Osteocyte (in vitro differentiated cells): ENCODE measurements at places on chromosomes 13 and 19. TPM values are rescaled to one million over a fixed set of nuclear protein-coding genes. Genes with fewer than 3 reads are reported as not detected.

- DNase-seq: no peak
Observed at GRCh38 chr19:19324059-19324770, 3.6 kb downstream of the MAU2 start.

- DNase-seq: no peak
Observed at GRCh38 chr19:53810187-53810546, 13.9 kb downstream of the NLRP12 start.

The NLRP4 gene
- total RNA-seq: not detected in 2 replicates

The ZNF90 gene
- 3.0 and 3.4 TPM in 2 replicates for total RNA-seq

DNA sequence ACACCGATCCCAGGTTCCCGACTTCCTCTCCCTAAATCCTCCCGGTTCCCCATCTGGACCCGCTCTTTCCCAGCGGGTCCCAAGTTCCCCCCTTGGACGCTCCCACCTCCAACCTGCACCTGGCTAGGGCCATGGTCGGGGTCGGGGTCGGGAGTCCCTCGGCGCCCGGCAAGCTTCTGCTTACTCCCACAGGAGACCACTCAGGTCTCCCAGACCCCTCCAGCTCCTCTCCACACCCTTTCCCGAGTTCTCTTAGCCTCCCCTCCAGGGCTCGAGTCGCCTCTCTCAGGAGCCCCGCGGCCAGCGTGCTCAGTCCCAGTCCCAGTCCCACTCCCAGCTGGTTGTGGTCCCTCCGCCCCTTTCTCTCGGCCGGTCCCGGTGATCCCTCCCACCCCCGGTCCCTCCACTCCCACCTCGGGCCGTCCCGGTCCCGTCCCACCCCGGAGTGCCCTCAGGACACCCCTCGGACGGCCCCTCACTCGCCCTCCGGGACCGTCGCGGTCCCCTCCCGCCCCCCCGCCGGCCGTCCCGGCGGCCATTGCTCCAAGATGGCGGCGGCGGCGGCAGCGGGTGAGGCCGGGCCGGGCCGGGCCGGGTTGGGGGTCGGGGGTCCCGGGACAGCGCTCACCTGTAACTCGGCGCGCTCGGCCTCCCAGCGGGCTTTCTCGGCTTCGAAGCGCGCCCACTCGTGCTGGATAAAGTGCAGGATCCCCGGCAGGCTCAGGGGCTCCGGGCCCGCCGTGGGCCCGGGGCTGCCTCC, at the start of gene FKRP:
Gene FKRP, plus strand, starts transcription at position 537 of the 760 bp plus-strand sequence. CDS start 9,394 bp downstream, outside the sequence.
- DNase-seq: no peak

The RDH8 gene
- total RNA-seq: not detected in 2 replicates

The RCBTB1 gene
- total RNA-seq: 26.2 and 29.3 TPM in 2 replicates

- DNase-seq: no peak
Observed at GRCh38 chr13:50677258-50677657, 166.2 kb downstream of the DLEU7 start.

GRCh38 chr19:38559428-38560401, 58.0 kb downstream of the MAP4K1 start:
- no peak for DNase-seq

GRCh38 chr13:30968846-30969245, 36.4 kb downstream of the TEX26 start:
- DNase-seq: no peak

The RAB3A gene
- 2.9 and 3.2 TPM in 2 replicates for total RNA-seq

DNA sequence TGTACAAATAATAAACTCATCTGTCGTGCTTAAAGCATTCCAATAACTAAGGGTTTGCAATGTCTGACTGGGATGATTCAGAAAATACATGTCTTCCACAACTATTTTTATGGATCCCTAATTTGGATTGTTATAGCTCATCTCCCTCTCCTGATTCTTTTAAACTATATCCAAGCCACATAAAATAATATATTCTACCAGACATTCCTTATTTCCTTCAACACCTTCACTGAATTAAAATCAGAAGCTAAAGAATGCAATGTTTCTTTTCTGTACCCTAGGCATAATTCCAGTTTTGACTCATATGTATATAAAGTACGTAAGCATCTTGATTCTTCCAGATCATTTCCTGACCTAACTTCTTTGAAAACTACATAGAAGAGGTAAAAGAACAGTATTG, 420.4 kb downstream of the EFNB2 start:
- no peak for DNase-seq

The SMIM44 gene
- total RNA-seq: not detected in 2 replicates

DNA sequence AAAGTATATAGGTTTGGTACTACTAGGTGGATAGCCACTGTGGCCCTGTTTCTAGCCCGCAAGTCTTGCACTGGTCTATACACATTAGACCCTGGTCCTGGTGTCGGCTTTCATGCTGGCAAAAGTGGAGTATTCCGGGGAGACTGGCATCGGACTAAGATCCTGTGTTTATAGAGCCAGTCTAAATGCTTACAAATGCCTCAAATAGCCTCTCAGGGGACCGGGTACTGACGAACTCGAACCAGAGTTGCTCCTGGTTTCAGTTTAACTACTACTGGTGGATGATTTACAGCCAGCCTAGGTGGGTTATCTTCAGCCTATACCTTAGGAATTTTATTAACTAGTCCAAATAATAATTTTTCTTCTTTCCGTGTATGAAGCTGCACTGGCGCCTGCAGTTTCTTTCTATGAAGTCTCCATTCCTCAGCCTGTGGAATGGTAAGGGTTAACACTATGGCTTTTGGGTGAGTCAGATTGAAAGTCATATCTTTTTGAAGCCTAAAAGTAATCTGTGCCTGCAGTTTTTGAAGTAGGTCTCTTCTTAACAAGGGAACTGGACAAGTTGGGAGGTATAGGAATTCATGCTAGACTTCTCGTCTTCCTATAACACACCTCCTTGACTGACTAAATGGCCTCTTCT, 51.3 kb downstream of the OR10H4 start:
- DNase-seq: peak; percentile 56

- no peak for DNase-seq
Observed at GRCh38 chr13:29484796-29485195, 110.7 kb downstream of the SLC7A1 start.

- no peak for DNase-seq
Observed at GRCh38 chr13:55497486-55497885, 1643.2 kb upstream of the PRR20A start.

The SCEL gene
- not detected in 2 replicates for total RNA-seq

DNA sequence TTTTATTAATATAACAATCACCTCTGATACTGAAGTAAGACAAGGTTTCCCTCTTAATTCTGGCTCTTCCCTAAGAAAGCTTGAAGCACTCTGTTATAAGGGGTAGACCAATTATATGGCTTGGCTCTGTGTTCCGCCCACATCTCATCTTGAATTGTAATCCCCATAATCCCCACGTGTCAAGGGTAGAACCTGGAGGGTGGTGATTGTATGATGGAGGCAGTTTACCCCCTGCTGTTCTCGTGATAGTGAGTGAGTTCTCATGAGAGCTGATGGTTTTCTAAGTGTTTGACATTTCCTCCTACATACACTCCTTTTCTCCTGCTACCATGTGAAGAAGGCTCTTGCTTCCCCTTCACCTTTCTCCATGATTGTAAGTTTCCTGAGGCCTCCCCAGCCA, 363.8 kb upstream of the PCDH20 start:
- DNase-seq: no peak

The TMEM145 gene
- 0.21 and 0.78 TPM in 2 replicates for total RNA-seq

GRCh38 chr13:76596216-76596615, 290.0 kb downstream of the KCTD12 start:
- no peak for DNase-seq

DNA sequence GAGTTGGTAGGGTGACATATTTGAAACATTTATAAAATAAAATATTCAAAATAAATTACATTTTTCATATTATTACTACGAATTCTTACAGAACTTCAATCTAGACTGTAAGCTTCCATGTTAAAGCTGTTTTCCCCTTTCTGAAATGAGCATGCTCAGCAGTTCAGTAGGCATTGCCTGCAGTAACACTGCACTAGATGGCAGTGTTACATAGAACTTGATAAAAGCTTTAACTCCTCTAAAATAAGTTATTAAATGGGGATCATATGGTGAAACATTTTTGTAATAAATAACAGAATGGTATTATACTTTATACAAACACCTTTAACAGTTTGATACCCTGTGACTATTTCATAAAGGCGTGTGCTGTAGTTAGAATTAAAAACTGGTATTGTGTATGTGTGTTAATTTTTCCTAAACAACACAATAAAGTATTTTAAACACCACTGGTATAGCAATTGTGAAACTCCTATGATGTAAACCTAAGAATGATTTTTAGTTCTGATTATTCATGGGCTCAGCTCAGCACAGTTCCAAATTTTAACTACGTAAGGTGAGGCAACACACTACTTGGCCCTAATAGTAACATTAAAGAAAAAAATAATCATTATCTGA, 11.6 kb upstream of the GPR18 start:
- DNase-seq: no peak

The LILRB5 gene
- not detected in 2 replicates for total RNA-seq

- peak; percentile 49 for DNase-seq
Observed at GRCh38 chr13:45933203-45933908, 81.8 kb upstream of the SIAH3 start.

GRCh38 chr19:14022469-14022868, 5.5 kb upstream of the RLN3 start:
- no peak for DNase-seq

DNA sequence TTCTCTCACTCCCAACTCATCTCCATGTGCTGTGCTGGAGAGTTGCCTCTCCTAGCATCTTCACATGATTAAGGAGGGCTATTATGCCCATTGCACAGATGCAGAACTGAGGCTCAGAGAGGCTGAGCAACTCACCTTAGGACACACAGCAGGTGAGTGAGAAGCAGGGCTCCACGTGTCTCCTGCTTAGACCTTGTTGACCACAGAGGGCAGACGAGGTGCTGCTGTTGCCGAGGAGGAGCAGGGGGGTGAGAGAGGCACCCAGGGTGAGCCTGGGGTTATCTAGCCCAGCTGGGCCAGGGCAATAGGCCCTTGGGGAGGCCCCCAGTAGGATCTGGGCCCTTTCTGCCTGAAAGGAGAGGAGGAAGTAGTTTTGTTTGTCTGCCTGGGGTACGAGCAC, 2.4 kb upstream of the HSH2D start:
- DNase-seq: no peak

DNA sequence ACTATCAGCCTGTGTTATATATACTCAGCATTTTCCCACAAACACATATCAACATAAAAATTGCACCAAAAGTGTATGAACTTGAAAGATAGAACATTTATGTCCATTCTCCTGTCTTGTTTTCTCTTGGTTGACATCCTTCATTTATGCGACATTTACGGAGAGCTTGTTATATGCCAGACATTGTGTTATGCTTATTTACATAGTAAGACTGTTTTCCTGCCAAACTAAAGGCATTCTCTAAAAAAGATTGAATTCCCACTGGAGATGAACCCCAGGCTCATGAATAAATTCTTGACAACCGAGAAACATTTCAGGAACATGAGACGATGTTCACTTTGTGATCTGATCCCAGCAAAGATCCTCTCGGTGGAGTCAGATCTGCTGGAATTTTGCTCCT, 131.0 kb downstream of the RAP2A start:
- no peak for DNase-seq

- no peak for DNase-seq
Observed at GRCh38 chr13:93957371-93957770, 522.1 kb downstream of the DCT start.

- no peak for DNase-seq
Observed at GRCh38 chr19:40598918-40599307, 2.3 kb upstream of the LTBP4 start.

The MARCHF2 gene
- total RNA-seq: 45.0 and 50.6 TPM in 2 replicates

GRCh38 chr13:108121406-108121805, 93.9 kb downstream of the LIG4 start:
- no peak for DNase-seq

DNA sequence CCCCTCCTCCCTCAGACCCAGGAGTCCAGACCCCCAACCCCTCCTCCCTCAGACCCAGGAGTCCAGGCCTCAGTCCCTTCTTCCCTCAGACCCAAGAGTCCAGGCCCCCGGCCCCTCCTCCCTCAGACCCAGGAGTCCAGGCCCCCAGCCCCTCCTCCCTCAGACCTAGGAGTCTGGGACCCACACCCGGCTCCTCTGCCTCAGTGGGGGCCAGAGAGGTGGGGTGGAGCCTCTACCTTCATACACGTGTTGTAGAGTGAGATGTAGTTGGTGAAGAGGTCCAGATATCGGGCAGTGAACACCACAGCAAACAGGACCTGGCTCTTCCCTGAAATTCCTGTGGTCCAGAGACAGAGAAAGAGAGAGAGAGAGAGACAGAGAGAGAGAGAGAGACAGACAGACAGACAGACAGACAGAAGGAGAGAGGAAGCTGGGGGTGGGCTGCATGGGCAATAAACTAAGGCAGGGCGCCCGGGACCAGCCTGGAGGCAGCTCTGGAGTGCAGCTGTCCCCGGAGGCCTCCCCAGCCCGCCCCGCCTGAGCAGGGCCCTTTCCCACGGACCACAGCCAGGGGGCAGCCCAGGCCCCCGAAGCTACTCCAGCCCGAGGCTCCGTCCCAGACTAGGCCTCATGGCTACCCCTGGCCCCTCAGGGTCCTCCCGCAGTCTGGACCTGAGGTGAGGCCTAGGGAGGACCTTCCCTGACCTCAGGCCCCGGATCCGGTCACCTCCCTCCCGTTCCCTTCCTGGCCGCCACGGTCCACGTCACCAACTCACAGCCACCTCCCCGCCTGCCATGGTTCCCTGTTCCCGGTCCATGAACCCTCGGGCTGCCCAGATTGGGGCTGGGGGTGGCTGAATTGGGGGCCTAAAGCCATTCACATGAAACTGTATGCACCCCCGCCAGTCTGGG, 907 bp downstream of the KDELR1 start:
- peak; percentile 92 for DNase-seq

The CALR gene
- 1,241 and 1,304 TPM in 2 replicates for total RNA-seq

GRCh38 chr13:88887045-88887662, 1216.0 kb downstream of the SLITRK5 start:
- DNase-seq: no peak

DNA sequence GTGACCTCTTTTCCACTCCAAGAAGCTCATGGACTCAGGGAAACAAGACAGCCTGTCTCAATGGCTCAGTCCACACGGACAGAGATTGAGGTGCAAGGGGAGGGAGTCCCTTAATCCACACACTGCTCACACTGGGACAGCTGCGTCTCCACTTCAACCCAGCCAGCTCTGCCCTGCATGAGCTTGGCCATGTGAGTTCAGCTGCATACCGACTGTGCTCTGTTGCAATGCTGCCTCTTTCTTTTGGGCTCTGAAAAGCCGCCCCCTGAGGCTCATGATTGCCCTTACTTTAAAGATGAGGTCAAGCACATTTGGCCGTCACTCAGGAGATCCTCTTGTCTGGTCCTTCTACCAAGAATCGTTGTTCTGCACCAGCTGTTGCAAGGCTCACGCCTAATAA, 64.8 kb upstream of the KCTD15 start:
- no peak for DNase-seq

GRCh38 chr19:3784607-3785450, 1.4 kb downstream of the MATK start:
- DNase-seq: no peak

DNA sequence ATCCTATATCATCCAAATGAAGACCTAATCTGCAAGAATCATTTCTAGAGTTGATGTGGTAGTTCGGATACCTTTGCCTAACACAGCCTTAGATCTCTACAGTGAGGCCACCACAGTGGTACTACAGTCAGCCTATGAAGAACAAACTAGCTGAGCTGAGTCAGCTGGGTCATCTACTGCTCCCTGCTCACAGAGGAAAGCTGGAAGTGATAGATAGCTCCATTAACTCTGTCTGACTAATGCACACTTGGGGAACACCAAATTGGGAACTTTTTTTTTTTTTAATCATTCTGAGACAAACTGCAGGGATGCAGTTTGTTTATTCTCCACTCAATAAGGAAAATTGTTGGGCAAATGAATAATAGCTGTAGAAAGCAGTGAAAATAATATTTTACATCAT, 1160.6 kb downstream of the PCDH9 start:
- DNase-seq: no peak

The ZNF492 gene
- total RNA-seq: not detected in 2 replicates

The RFPL4AL1 gene
- not detected in 2 replicates for total RNA-seq
